AG04450 (cell line): ENCODE measurements at places on chromosomes 12 and 14. TPM values are rescaled to one million over a fixed set of nuclear protein-coding genes. Genes with fewer than 3 reads are reported as not detected.

The E2F7 gene
- 4.0 and 5.2 TPM in 2 replicates for polyA plus RNA-seq

The PLBD1 gene
- polyA plus RNA-seq, result 0.31 and 0.37 TPM in 2 replicates

The NTS gene
- 0.20 TPM in 1 of 2 replicates, not detected in the other for polyA plus RNA-seq

The NKX2-1 gene
- polyA plus RNA-seq, result not detected in 2 replicates

The HOXC4 gene
- polyA plus RNA-seq, result 0.05 TPM in 1 of 2 replicates, not detected in the other

The CD9 gene
- polyA plus RNA-seq, result 152 and 177 TPM in 2 replicates

The KRT85 gene
- not detected in 2 replicates for polyA plus RNA-seq

The CIDEB gene
- polyA plus RNA-seq, result 0.31 and 0.48 TPM in 2 replicates

DNA sequence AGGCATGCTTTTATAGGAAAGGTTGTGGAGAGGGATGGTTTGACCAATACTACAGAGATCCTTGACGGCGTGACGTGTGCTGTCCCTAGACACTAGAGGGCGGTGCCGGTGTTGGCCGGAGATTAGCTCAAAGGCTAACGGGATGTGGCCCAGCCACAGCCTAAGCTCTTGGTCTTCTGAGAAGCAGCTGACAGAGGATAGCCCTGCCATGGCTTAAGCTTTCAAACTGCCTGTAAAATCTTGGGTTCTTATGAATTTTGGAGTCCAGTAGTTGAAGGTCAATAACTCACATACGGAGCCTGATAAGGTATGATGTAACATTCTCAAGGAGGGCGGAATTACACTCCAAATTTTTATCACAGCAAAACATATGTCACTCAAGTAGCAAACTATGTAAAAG is 515.7 kb upstream of the ATXN7L3B start:
- DNase-seq, result no peak

- no peak for DNase-seq
Observed at GRCh38 chr12:4943067-4943937, 33.6 kb downstream of the KCNA1 start.

- DNase-seq, result no peak
Observed at GRCh38 chr12:106302401-106303201, at the start of gene TCP11L2. TCP11L2 (plus strand) TSS chr12:106302733; CDS start chr12:106311076, 8,343 bp downstream.

- no peak for DNase-seq
Observed at GRCh38 chr12:18158774-18159557, 69.0 kb upstream of the RERGL start.

DNA sequence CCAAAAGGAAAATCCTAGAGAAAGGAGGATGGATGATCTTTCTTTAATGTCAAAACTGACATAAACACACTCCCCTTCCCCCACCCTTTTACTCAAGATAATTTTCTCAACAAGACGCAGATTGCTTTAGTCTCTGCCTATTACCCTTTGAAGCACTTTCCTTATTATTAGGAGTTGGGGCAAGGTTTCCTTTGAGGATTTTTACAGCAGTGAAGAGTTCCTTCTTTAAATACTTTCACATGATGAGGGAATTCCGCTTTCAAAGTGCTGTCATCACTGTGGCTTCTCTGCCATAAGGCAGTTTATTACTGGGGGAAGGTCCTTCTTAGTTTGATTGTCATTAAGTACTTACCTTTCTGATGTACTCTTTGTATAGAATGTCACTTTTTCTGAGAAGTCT is 172.1 kb downstream of the MSRB3 start:
- DNase-seq, result no peak

- no peak for DNase-seq
Observed at GRCh38 chr12:10186299-10186698, 7.5 kb downstream of the TMEM52B start.

- no peak for DNase-seq
Observed at GRCh38 chr12:98678236-98678945, 33.3 kb downstream of the APAF1 start.

DNA sequence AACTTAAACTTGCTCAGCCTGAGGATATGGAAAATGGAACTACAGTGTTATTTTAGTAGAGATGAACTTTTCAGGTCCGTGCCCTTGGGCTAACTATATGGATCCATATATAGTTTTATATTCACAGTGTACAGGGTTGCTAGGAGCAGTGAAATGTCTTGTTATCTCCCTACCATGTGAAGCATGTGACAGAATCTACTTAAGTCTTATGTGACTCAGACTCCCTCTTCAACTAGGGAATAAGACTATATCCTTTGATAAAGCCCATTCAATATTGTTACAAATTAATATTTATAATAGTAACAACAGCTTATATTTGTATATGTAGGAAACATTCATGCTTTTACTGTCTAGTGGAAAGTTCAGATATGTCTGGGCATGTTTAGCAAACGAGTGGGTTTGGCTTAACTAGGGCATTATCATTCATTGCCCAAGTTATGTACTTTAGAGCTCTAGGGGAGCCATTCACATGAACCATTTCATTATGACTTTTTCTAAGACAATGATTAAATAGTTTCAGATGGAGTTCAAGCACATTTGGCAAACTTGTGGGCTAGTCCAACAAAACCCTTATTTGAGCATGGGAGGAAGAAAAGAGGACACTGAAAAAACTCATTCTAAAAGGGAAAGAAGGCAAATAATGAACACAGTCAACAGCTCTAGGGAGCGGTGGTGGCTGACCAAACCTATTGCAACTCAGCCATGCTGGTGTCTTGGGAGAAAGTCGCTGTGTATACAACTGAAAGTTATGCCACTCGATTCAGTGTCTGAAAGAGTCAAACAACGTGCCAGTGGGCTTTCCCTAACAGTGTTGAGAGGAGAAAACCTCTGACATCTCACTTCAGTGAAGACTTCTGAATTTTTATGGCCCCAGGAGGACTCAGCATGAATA is 305.9 kb upstream of the G2E3 start:
- no peak for DNase-seq

GRCh38 chr12:94725375-94726168 is 75.2 kb upstream of the TMCC3 start:
- no peak for DNase-seq

- no peak for DNase-seq
Observed at GRCh38 chr12:101732318-101732717, 6.9 kb downstream of the SYCP3 start.

- DNase-seq, result no peak
Observed at GRCh38 chr12:132398386-132398991, 69.1 kb upstream of the GALNT9 start.

- no peak for DNase-seq
Observed at GRCh38 chr14:89315493-89316470, 101.3 kb downstream of the FOXN3 start.

DNA sequence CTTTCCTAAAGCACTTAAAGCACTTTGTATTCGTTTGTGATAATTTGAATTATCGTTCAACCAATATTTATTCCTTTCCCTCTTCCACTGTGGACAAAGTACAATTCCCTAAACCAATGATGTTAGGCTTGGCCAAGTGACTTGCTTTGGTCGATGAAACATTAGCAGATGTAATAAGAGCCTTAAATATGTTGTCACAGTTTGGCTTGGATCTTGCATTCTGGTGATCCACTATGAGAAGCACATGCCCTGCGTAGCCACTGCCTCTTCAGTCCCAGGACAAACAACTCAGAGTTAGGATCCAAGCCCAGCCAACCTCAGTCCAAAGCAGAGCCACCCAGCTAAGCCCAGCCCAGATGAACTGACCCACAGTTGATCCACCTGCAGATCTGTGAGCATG is 8.4 kb upstream of the C12orf75 start:
- no peak for DNase-seq

DNA sequence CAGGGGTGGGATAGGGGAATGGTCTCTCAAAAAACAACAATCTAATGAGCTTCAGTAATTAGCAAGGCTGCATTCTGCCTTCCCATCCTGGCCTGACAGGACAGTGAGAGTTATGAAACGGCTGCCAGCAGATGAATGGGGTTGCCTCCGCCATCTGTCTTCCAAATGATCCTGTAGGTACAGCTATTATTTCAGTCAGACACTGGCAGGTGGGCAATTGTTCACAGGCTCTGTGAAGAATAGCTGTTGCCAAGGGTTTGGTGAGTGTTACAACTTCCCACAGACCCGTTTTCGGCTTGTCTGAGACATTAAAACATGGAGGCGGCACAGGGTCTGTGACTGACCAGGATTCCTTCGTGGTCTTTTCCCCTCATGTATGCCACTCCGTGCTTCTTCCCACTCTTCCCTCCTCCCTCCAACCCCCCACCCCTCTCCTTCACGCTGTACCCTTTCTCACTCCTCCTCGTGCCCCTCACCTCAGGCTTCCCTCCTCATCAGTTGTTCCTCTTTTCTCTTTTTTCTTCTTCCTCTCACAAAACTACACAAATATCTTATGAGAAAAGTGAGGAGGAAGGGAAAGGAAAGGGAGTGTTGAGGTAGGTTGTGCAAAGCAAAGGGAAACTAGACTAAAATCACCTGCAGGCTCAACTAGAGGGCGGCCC is 160.8 kb upstream of the GZMB start:
- DNase-seq, result no peak

DNA sequence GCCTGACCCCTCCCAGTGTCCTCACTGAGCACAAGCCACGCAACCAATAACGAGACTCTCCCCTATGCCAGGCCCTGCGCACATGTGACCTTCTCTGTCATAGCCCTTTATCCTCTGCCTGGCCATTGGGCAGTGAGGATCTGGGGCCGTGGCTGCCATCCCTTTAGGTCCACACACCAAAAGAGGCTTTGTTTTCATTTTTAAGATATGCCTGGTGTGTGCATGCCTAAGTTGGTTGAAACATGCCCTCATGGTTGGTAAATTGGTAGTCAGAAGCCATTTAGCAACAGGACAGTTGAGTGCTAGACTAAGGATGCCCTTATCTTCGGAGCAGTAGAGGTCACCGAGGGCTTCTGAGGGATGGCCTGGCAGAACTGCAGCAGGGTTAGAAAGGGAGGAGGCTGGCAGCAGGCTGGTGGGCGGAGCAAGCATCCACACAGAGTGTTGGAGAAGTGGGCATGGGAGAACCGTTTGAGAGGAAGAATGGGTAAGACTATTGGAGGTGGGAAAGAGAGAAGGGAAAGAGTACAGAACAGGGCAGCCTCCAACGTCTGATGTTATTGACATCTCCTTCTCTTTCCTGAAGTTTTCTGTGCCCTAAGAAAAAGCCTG is 75.1 kb downstream of the SLC24A4 start:
- no peak for DNase-seq

DNA sequence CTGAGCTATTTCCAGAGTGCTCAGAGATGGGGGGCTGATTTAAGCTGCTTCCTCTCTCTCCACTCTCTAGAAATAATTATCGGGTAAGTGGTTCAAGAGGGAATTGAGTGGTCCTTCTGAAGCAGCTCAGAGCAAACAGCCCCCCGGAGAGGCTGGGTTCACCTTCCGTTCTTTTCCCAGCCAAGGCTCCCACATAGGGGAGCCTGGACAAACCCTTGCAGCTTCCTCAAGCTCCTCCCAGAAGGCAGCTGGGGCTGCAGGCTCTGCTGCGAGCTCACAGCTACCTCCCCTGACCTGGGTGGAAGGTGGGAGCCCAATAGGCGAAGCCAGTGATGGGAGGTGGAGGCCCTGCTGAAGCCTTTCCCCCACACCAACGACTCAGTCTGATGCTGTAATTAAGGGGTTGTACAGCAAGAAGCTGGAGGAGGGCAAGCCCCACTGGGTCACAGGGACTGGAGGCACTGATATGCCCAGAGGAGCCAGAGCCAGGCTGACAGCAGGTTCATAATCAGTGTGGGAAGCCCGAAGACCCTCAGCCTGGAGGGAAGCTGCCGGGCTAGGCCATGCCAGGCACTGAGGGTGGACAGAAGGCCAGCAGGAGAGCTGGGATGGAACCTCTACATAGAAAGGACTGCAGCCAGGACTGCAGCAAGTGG is 52.4 kb downstream of the ARL6IP4 start:
- DNase-seq, result no peak

DNA sequence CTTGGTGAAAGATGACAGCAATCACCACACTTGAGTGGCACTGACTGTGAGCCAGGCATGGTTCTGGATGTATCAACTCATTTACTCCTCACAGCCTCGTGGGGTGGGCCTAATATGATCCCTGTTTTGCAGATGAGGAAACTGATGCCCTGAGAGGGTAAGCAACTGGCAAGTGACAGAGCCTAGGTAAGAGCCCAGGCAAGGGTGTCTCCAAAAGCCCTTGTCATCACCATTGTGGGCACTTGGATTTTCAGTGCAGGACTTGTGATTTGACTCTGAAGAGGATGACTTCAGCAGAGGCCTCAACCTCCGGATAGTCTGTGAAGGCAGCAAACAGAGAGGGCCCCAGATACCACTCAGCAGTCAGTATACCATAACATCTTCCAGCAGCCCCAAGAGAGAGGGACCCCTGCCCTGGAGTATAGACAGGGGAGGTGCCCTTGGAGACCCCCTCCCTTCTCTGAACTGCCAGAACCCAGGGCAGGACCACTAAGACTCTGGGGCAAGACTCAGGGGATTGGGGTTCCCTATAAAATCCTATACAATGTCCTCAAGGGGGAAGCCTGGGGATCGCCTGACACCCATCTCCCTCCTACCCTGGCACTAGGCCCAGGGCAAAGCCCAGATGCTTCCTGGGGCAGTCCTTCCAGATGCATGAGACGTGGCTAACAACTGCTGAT is 7.1 kb upstream of the KRT5 start:
- DNase-seq, result no peak

DNA sequence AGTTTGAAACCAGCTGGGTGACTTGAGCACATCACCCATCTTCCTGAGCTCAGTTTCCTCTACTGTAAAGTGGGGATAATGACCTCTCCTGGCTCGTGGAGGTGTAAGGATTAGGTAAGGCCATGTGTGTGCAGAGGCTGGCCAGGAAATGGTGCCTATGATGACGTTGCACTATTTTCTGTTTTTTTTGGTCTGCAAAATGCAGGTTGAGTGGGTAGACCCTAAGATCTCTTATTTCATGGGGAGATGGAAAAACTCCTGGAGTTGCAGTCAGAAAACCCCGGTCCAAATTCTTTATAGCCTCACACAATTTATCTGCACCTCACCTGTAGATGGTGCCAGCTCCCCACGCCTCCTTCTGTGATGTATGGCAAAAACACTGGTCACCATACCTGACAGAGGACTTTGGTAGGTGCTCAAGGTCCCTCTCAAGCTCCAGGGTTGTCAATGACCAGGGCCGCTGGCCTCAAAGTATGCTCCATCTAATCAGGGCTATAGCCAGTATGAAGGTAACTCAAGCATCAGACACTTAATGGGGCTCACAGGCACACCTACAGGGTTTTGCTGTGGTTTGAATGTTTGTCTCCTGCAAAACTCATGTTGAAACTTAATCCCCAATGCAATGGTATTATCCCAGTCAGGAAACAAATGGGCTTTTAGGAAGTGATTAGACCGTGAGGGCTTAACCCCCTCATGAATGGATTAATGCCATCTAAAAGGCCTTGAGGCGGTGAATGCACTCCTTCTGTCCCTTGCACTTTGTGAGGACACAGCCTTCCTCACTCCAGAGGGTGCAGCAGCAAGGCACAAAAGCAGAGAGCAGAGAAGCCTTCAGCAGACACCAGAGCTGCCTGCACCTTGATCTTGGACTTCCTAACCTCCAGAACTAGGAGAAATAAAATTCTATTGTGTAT is 17.6 kb downstream of the C14orf132 start:
- no peak for DNase-seq

- no peak for DNase-seq
Observed at GRCh38 chr14:76396714-76397187, 20.8 kb downstream of the ESRRB start.

DNA sequence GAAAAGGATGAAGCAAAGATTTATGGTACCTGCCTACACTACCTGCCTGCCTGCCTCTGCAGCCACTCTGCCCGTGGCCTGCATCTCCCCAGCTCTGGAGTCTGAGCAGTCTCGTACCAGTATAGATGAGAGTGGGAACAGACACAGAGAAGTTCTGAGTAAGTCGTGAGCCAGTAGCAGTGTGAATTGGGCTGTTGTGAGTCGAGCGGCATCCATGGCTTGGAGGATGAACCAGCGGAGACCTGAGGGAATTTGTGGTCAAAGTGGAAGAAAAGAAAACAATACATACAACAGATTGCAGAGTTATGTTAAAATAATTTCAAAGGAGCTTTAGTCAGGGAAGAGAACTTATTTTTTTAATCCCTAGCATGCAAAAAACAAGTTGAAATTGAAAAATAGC is 25.3 kb downstream of the C2CD5 start:
- no peak for DNase-seq
